ENCODE measurements at places on chromosomes 7 and 10.

DNA sequence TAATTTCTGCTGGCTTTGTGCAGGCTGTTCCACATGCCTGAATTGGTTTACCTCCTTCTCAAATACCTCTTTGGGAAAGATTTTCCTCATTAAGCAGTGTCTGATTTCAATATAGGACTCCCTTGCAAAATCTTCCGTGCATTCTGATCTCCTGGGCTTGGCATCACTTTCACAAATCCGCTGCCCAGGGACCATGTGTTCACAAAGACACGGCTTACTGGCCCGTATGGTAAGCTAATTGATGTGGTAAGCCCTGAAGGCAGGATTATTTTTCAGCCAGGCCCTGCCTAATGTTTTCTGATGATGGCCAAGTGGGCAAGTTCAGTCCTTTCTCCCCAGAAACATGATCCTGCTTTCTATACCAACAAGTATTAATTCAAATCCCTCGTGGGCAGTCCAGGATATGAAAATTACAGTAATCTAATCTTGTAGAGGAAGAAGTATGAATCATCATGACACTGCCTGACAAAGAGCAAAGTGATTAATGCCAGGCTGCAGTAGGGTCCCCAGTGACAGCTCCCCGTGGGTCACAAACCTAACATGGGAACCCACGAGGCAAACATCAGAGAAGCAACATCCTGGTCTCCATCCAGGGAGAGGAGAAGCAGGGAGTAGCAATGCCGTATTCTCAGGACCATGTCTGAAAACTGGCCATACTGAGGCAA is 11.6 kb upstream of the SVIL start:
- DNase-seq = peak; percentile 44

DNA sequence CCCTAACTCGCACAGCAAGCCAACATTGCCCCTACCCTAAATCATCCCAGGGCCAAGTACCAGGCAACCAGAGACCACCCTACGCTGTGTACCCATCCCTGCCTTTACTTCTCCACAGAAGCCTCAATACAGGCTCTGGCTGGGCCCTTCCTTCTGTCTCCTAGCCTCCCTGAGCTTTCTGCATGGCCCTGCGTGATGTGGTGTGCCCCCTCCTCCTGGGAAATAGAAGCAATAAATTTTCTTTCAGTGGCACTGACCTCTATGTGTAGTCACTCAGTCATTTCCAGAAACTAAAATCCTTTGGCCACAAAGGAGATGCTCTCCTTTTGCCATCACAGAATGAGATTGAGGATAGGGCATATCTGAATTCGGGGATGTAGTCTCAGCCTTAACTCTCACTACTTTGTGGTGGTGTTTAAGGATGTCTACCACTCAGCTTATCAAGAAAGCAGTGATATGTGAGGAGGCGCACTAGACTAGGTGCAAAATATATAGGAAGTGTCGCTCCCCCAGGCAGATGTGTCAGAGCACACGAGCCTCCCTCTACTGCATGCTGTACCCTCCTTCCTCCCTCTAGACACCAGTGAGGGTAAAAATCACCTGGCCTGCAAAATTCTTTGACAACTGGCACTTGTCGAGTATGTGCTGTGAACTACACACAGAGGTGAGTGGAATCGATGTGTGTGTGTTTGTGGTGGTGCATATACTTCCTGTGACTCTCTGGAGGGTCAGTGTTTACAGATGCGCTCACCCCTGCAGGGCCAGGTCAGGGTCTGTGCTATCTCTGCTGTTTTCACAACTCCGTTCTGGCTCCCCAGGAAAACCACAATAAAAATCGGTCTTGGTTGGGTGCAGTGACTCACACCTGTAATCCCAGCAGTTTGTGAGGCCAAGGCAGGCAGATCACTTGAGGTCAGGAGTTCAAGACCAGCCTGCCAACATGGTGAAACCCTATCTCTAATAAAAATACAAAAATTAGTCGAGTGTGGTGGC is 825.9 kb upstream of the IGFBP3 start:
- no peak for DNase-seq

GRCh38 chr7:157522954-157523353 is 186.2 kb downstream of the DNAJB6 start:
- no peak for DNase-seq

DNA sequence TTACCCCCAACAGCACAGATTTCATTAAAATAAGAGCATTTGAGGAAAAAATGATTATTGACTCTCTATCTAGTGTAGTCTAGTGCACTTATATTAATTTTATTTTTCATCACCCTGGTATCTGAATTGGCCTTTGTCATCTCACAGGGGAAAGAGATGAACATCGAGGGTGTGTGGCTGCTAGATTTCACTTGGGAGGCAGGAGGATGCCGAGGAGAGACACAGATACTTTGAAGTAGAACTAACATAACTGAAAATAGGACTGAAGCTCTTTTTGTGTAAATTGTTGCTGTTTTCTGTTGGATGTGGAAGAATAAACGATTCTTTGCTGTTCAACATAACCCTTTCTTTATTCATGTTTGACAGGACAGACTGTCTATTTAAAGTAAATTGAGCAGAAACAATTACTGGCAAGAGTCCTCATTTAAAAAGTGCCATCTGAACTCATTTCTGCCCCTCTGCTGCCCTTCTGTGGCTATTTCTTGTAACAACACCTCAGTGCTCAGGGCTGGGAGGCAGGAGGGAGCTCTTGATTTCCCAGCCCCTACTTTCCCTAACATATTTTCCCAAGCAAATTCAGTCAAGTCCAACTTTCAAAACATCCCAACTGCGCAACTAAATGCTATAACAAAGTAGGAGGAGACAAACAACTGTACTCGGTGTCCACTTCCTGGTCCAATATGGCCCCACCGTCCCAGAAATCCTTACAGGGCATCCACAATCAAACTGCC is 15.6 kb downstream of the LYZL1 start:
- peak; percentile 37 for DNase-seq

DNA sequence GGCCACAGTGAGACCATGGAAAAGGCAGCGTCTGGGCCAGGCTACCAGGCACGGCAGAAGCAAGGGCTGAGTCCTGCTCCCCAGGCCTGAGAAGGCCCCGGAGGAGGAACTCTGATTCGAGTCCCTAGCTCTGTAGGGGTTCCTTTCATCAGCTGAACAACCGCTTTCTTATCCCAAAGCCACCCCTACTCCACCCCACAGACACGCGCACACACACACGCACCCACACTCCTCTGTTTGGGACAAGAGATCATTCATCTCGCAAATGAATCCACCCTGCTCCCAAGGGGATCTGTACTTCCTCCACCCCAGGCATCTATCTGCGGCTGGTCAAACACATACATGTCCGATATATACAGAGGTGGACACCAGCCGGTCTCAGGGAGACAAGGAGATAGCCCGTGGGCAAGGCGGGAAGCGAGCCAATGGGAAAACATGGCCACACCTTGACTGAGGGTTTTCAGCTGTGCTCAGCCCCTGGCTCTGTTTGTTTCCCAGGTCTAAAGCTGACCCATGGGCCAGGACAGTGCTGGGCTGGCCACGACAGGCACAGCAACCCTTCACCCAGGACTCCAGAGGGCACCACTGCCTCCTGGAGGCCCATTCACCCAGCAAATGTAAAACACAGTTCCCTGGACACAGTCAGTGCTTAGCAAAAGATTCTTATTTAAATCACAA is 7.3 kb downstream of the ZCCHC24 start:
- no peak for DNase-seq

GRCh38 chr10:32605787-32606186 is 159.8 kb downstream of the CCDC7 start:
- no peak for DNase-seq

DNA sequence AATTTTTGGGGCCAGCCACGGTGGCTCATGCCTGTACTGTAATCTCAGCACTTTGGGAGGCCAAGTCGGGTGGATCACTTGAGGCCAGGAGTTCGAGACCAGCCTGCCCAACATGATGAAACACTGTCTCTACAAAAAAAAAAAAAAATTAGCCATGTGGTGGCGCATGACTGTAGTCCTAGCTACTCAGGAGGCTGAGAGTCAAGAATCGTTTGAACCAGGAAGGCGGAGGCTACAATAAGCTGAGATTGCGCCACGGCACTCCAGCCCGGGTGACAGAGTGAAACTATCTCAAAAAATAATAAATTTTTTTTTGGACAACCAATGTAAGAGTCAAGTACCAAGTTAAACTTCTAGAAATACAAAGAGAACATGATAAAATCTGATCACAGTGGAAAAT is 164.6 kb downstream of the AVL9 start:
- DNase-seq = no peak

DNA sequence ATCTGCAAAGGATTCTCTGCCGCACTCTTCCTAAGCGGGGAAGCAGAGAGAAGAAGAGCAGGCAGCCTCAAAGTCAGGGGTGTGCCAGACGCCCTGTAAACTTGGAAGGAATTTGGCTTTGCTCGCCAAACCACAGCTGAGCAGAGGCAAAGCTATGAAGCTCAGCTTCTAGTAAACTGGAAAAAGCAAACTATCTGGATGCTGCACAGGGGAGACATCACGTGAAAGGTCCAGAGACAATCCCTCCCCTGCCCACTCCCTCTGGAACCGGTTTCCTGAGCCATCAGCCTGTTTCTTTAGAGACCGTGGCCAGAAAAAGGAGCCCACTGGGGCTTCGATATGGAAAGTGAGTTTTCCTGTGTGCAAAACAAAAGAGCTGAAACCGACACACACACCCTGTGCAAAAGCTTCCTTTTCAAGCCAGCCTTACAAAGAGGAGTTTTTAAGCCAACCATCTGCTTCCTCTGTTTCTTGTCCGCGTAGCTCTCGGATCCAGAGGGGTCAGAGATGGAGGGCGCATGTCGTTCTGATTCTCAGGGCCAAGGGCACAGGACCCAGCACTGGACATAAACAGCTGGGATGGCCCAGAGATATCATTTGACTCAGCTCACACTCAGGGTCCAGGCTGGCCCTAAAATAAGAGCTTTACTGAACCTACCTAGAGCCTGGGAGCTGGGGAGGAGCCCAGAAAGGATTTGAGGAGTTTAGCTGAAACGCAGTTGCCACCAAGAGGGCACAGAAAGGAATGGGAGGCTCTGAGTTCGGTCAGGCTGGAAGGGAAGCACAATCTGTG is 58.2 kb upstream of the DNAAF5 start:
- DNase-seq = peak; percentile 24

DNA sequence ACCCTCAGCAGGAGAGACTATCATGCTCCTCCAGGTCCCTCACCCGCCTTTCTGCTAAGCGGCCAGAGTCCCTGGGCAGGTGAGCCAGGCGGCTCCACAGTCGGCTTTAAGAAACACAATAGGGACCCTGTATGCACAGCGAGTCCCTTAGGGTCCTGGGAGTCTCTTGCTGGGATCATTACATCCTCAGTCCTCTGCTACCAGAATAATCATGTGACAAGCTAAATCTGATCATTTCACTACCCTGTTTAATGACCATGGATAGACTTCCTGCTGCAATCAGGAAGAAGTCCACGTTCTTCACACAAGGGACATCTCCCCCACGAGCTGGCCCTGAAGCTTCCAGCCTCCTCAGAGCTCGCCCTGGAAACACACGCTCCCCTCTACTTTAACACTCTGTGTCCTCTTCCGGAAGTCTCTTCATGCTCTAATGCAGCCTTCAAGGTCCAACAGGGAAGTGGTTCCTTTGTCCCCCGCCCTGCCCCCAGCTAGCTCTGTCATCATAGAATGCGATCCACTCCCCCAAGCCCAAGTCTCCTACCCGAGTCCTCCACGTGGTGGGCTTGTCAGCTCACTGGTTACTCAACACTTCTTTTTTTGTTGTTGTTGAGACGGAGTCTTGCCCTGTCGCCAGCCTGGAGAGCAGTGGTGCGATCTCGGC is 101.5 kb downstream of the RNF216 start:
- no peak for DNase-seq

GRCh38 chr7:106793015-106793975 is 71.8 kb upstream of the PIK3CG start:
- DNase-seq = no peak

GRCh38 chr10:44300666-44301649 is 83.9 kb downstream of the CXCL12 start:
- DNase-seq = peak; percentile 82

- no peak for DNase-seq
Observed at GRCh38 chr7:2118630-2119190, 114.0 kb downstream of the MAD1L1 start.
